ENCODE measurements at places on chromosomes 4 and X.

DNA sequence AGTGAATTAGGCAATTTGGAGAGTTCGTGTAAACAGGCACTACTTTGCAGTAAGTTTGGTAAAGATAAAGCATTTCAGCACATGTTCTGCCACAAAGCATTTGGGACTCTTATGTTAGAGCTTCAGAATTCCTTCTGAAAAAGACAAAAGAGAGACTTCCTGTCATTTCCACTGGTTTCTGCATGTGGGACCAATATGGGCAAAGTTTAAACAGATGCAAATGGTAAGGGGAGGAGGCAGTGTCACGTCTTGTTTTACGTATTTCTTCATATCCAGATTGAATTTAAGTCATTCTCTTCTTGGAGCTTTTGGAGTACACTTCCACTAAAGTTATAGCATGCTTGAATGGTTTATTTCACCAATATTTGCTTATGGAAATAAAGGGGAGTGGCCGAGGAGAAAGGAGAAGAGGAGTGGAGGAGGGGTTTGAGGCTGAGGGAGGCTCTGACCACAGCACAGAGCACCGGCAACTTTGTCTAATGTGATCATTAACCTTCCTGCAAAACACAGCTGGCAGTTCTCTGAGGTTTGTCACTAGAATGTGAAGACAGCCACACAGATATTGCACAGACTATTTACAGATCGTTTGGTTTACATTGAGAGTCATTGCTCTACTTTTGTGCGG is at the start of gene APELA:
Gene APELA (plus strand): TSS at position 479 of the 625 bp plus-strand sequence. CDS start 154 bp downstream, outside the sequence.
- peak; percentile 43 for DNase-seq

- DNase-seq, result no peak
These were observed 212.8 kb upstream of the GYPA start for GRCh38 chr4:144353292-144353691.

GRCh38 chr4:101183666-101184373 is 163.5 kb downstream of the PPP3CA start:
- DNase-seq, result no peak

DNA sequence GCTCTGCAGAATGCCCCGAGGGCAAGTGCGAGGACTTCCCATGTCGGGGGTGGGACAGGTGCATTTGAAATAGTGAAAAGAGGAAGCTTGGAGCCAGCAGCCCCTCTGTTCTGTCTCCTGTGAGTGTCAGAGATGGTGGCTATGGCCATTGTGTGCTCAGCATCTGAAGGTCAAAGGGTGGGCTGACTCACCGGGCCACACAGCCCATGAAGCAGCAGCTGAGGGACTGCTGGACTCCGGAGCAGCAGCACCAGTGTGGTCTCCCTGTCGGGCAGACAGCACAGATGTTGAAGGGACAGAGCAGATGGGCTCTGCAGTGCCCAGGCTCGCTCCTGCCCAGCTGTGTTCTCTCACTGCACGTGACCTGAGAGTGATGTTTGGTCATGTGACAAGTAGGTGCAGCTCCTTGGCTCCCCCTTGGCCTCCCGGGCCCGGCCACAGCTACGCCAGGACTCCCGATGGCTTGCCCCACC is 53.5 kb downstream of the TBC1D14 start:
- no peak for DNase-seq

DNA sequence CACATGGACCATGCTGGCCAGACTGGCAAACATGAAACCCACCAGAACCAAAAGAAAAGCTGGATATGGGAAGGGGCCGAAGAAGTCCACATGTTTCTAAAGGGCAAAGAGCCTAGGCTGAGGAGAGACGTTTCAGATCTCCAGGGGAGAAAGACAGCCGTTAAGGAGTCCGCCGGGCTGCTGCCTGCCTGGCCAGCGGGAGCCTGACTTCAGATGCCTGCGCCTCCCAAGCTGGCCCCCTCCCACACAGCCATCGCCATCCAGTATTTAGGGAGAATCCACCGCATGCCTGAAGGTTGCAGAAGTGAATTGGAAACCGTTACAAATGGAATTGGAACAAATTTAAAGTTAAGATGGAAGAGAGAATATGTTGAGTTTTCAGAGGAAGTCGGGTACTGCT is 2.9 kb downstream of the TBL1X start:
- DNase-seq, result no peak

- no peak for DNase-seq
These were observed 113.3 kb downstream of the ELOVL6 start for GRCh38 chr4:110085131-110085530.

GRCh38 chr4:56360071-56360470 is 27.2 kb downstream of the AASDH start:
- no peak for DNase-seq

DNA sequence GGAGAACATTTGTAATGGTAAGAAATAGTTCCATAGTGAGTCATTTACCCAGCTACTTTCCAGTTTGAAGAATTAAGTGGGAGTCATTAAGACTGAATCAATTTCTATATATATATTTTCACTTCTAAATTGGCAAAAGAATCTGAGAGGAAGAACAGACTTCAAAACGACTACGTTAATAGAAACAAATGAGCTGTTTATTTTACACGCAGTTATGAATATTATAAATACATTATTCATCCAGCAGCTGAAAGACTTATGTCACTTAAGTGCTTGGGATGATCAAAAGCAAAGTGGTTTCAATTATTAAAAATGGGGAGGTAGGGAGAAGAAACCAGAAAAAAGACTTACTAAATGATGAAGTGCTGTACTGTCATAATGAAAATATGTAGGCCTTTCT is 260.5 kb upstream of the DDX53 start:
- DNase-seq, result no peak

DNA sequence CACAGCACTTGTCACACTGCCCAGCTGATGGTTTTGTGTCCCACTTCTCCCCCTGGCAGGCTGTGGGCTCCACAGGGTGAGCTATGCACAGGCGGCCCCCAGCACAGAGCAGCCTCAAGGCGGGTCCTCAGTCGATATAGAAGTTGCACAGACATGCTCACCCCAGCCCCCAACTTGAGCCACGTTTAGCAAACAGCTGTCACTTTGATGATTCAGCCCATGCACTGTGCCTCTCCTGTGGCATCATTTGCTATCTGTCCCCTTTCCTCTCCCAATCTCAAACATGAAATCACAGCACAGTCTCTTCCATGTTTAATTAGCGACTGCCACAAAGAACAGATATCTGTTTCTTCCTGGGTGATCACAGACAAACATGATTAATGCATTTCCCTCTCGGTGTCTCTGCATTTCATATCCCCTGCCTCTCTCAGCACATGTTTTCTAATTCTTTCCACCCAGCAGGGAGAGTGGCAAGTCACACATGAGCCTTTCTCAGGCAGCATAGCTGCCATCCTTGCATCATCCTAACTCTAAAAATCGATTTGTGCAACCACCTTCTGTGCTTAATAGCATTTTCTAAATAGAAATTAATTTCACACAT is 204.9 kb downstream of the EVC2 start:
- DNase-seq, result no peak

DNA sequence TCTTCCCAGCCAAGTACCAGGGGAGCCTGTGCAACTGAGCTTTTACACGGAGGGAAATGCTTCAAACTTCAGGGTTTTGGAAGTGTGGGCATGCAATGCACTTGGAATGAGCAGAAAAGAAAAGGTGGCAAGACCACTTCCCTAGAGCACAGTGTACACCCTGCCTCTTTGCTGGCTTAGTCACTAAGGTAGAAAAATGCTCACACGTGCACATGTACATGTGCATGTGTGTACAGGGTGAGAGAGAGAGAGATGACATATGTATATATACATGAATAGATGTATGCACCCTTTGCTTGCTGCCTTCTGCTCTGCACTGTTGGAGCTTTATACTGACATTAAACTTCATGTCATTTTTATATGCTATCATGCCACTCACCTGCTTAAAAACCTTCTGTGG is 7.9 kb upstream of the KLF3 start:
- no peak for DNase-seq

DNA sequence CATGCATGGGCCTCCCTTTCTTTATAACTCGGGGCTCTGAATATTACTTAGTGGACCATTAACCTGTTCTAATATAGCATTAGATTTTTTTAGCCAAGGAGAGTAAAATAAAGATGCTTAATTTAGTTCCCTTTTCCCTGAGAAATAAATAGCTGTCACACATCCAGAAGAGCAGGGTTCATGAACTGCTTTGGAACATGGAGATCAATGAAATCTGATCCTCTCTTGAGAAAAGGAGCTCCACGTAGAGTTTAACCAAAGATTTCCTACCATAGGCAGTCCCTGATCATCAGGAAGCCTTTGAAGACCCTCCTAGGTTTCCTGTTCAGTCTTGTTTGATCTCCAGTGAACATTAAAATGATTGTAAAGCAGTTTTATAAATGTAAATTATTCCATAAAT is 8.5 kb upstream of the PCDH19 start:
- no peak for DNase-seq

- peak; percentile 1 for DNase-seq
These were observed 598.7 kb upstream of the TECRL start for GRCh38 chr4:65007841-65008439.

DNA sequence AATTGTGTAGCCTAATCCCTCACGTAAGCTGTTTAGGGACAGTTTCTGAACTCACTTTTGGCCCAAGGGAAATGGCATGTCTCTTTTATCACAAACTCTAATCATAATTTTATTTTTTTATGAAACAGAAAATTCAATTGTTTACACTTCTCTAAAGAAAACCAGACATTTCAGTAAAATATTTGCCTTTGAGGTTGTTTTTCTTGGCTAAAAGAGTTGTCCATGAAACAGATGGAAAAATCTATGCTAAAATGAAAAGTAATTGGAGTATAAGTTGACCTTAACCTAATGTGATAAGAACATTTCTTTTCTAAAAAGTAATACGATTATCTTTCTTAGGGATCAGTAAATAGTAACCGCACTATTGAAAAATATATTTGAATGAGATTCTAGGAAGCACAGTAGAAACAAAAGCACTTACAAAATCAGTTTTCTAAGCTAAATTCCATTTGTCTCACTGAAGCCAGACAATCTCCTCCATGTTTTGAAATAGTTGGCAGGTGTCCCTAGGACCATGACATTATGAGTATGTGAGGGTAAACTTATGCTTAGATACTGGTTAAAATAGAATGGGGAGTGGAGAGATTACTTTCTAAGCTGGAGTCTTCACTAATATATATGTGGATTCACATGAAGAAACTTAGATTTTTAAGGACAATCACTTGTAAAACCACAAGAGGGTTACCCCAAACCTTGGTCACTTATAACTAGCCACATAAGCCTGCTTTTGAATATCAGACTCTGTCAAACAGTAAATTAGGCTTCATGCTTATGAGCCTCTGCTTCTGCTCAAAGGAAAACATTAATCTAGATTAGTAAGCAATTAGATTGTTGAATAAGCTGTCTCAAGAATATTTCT is 20.1 kb upstream of the TET2 start:
- no peak for DNase-seq

- no peak for DNase-seq
These were observed 273.7 kb downstream of the HNRNPD start for GRCh38 chr4:82099928-82100579.

- no peak for DNase-seq
These were observed 121.3 kb upstream of the S100G start for GRCh38 chrX:16528620-16529019.

GRCh38 chr4:70759627-70760026 is 37.9 kb downstream of the RUFY3 start:
- DNase-seq, result no peak

DNA sequence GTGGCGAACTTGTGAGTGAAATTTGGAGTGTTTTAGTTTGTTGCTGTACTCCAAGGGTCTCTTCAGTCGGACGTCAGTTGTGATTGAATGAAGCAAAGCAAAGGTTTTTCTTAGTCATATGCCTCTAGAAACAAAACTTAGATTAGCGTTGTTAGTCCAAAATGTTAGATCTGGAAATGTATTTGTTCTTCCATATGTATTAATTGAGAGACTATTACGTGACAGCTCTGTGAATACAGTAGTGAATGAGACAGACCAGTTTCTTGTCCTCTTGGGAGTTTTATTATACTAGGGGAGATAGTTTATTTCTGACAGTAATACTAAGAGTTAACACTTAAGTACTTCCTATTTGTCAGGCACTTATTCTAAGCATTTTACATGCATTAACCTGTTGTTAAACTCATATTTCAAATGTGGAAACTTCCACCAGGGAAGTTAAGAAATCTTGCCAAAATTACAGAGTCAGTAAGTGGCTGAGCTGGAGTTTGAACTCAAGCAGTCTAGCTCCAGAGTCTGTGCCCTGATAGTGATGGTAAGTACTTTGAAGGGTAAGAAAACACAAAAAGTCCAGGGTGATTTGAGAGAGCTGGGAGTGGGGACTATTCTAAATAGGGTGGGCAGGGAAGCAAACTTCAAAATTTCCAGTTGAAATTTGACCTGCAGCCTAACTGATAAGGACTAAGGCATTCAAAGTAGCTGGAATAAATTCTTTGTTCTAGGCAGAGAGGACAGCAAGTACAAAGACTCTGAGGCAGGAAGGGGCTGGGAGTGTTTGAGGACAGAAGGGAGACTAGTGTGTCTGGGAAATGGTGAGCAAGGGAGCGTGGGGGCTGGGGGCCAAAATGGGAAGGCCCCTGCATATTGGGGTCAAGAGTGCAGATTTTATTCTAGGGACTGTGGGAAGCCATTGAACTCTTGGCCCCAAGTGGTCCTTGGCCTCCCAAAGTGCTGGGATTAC is 17.0 kb downstream of the ADD1 start:
- no peak for DNase-seq

GRCh38 chrX:27307546-27307945 is 155.6 kb downstream of the PPP4R3C start:
- DNase-seq, result no peak

GRCh38 chr4:153127760-153128494 is 76.3 kb upstream of the TRIM2 start:
- DNase-seq, result peak; percentile 47

DNA sequence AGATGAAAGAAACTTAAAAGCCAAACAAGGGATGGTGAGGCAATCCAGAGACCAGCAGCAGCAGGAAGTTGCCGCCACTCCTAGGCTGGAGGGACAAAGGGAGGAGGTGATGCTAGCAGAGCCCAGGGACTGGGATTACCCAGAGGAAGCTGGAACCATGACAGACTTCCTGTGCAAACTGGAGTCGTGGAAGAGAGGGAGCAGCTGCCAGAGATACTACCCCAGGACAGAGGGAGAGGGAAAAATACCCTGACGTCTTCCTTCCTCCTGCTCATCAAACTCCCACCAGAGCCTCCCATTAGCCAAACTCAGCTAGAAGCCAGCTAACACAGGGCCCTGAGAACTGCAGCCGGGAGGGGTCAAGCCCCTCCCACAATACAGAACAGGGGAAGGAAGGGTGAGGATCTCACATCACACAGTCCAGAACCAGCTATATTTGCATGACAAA is 101.2 kb upstream of the KLF3 start:
- no peak for DNase-seq

DNA sequence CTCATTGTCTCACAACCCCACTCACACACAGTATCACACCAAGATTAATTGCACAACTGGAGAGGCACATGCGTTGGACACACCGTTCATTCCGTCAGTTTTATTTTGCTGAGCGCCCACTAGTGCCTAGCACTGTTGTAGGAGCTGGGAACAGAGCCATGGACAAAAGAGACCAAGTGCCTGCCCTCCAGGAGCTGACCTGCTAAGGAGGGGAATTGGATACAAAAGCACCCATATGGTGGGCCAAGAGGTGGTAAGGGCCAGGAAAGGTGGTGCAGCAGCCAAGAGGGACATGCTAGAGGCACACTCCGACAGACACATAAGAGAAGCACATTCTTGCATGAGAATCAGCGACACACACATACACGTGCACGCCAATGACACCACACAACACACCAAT is 705 bp upstream of the CRMP1 start:
- no peak for DNase-seq

- DNase-seq, result no peak
These were observed 40.2 kb upstream of the HS3ST1 start for GRCh38 chr4:11468901-11469300.

Measured in GM19239 (cell line).